Left lung (tissue), 14 donors: ENCODE measurements at places on chromosomes 16 and 17. TPM values are rescaled to one million over a fixed set of nuclear protein-coding genes. Genes with fewer than 3 reads are reported as not detected.

The MARCHF10 gene
- total RNA-seq, result 0.52 TPM

The BLMH gene
- total RNA-seq, result 34.8 TPM

The KRTAP4-6 gene
- total RNA-seq, result not detected

The CDH5 gene
- total RNA-seq, result 77.2 TPM

The TMEM92 gene
- total RNA-seq, result 4.4 TPM

The TBX6 gene
- total RNA-seq, result 1.6 TPM

The AANAT gene
- total RNA-seq, result not detected

The MATCAP1 gene
- total RNA-seq, result 44.7 TPM

The ATXN2L gene
- total RNA-seq, result 114 TPM

The CYGB gene
- 13.7 TPM for total RNA-seq

The CRHR1 gene
- total RNA-seq, result not detected
